Activated CD4-positive, CD25-positive, alpha-beta regulatory T cell (primary cell): ENCODE measurements at places on chromosomes 2 and 18.

- no peak for DNase-seq
These were observed 21.0 kb upstream of the RBBP8 start for GRCh38 chr18:22912149-22912548.

- DNase-seq: no peak
These were observed 149.4 kb upstream of the SLC1A4 start for GRCh38 chr2:64839844-64840243.

GRCh38 chr2:189364607-189365006 is 76.7 kb upstream of the WDR75 start:
- no peak for DNase-seq

GRCh38 chr2:11031876-11032275 is 120.1 kb downstream of the KCNF1 start:
- no peak for DNase-seq

DNA sequence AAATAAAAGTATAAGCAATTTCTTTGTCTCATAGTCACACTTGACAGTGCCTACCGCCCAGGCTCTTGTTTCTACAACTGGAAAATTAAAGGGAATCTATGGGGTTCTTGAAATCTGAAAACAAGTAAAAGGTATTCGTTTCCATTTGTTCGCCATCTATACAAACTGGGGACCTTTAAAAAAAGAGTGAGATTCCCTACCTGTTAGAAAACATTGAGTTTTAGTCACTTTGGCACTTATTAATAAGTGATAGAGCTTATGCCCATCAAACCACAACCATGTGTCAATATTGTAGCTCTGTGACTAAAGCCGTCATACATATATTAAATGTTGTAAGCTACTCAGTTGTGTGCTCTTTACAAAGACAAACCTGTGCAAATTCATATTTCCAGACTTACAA is 13.2 kb downstream of the FN1 start:
- no peak for DNase-seq
